ENCODE measurements at places on chromosomes 7 and 10. TPM values are rescaled to one million over a fixed set of nuclear protein-coding genes. Genes with fewer than 3 reads are reported as not detected.
A peak's percentile ranks its signal among the peaks of the same experiment; 100 is the strongest.

Gene SEMA3C
- total RNA-seq = 0.16 TPM

DNA sequence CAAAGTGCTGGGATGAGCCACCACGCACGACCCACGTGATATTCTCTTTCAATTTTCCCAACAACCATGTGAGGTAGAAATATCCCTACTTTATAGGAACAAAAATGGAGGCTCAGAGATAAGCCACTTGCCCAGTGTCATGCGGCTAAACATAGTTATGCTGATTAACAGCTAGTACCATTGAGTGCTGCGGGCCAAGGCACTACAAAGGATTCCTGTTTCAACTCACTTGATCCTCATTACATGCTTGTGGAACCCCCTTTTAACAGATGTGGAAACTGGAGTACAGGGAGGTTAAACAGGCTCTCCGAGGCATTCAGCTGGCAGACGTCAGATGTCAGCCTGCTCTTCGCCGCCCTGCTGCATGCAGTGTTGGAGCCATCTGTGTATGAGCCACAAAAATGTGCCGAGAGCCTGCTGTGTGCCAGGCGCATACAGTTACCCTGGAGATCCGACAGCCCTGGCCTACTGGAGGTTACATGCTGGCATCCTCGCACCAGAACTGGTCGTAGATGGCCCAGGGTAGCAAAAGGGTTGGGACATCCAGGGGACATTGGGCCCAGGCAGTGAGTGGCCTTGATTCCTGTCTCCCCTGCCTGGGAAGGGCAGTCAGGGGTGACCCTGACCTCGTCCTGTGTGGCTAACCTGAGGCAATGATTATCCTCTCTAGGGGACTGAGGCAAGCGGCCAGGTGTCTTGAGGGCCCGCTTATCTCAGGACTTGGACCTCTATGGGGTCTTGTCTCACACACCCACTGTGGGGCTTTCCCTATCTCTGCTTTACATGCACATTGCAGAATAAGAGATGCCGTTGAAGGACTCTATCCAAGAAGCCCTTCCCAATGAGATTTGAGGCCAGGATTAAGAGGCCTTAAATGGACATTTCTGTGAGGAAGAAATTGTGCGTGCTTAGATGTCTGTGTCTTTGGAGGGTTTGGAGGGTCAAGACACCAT, 18.5 kb upstream of the SRGN start:
- peak; percentile 38 for DNase-seq

Gene ELOVL3
- total RNA-seq = 0.86 TPM

Gene ZFAND2A
- total RNA-seq = 22.3 TPM

GRCh38 chr10:101617102-101617823, 29.1 kb downstream of the DPCD start:
- DNase-seq = peak; percentile 17

DNA sequence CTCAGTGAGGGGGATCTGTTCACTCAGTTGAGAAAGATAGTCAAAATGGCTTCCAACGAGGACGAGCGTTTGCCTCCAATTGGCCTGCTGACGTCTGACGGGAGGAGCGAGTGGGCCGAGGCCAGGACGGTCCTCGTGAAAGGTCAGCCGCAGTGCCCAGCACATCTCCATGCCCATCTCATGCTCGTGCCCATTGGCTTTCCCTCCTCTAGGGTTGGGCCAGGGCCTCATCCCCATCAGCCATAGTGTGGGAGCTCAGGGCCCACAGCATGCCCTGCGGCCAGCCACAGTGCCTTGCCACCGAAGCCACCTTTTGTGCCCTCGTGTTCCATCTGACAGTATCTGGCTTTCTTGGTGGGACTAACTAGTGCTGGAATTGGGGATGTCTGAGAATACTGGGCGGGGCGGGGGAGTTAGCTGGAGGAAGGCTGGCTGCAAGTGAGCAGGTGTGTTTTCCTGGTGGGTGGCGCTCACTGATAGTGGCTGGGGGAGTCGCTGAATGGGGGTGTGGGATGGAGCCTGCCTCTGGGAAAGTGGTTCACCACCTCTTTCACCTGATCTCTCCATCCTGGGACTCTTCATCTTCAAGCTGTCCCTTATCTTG, 13.9 kb downstream of the CHAT start:
- no peak for DNase-seq

DNA sequence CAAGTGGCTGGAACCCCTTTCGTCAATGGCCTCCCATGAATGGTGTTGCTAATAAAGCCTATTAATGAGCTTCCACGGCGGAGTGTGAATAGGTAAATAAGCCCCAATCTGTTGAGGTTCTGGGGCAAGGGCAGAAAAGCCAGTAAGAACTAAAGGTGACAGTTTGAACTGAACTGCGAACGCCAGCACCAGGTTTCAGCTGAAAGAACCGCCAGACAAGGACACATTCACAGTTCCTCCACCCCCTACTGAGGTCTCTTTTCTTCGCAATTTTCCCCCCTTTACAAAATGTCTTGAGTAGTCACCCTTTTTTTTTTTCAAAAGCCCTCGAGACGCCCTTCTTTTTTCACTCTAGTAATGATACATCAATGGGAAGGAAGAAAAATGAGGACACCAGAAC, 2.4 kb upstream of the FGFR2 start:
- DNase-seq = no peak

Gene RAB19
- 0.31 TPM for total RNA-seq

- DNase-seq = no peak
These were observed 113.2 kb upstream of the RHEB start for GRCh38 chr7:151632750-151633515.

DNA sequence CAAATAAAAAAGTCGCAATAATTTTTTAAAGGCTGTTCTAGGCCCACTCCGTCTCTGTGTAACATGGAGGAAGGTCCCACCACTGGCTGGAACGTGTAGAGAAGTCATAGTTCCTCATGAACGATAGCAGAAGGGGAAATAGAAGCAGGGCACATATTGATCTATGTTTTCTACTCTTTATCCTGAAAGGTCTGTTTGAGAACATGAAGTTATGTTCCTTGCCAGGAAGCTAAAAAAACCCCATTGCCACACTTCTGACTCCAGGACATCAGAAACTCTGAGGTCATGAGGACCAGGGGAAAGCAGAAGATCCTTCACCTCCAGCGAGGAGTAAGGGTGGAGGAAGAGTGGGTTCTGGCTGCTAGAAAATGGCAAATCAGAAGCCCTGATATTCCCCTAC, 10.8 kb downstream of the ANKRD22 start:
- DNase-seq = no peak

Gene PRLHR
- total RNA-seq = not detected

DNA sequence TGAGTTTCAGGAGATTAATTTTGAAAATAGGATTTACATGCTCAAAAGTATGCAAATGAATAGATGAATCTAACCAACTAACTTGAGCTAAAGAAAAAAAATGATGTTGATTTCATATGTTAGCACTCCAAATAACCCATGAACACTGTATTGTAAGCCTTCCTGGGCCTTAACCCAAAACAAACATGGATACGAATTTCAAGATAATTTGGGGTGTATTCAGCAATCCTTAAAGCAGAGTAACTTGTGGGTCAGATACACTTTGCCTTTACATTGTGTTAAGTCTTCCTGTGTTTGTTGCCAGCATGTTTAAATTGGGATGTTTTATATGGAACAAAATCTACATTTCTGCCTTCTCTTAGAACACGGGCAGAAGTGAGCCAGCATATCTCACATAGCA, 124.2 kb upstream of the WDR11 start:
- DNase-seq = no peak
